Spleen (tissue), 13 donors: ENCODE measurements at places on chromosomes 13 and 19. TPM values are rescaled to one million over a fixed set of nuclear protein-coding genes. Genes with fewer than 3 reads are reported as not detected.

DNA sequence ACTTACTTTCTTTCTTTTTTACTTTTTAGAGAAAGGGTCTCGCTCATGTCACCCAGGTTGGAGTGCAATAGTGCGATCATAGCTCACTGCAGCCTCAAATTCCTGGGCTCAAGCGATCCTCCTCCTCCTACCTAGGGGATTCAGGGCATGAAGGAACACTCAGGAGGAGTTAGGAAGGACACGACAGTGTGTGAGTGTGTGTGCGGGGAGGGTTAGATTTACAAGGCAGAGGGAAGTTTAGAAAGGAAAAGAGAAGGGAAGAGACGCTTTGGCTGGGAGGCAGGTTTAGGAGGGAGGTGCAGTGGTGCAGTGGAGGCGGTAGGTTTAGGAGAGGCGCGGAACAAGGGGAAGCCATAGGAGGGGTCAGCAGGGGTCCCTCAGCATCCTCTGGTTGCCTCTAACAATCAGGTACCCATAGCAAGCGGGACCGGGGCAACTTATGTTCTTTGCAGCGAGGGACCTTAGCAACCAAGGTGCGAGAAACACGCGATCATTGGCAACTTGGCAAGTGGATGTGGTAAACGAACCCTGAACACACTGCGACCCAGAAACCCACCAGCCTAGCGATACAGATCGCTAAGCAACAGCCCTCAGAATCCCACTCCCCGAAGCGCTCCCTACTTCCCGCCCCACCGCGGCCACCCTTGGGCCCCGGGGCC, 501 bp downstream of the SIRT2 start:
- DNase-seq: no peak

- peak; percentile 77 for DNase-seq
Observed at GRCh38 chr19:7520131-7521051, 2.0 kb upstream of the MCOLN1 start.

The CYSLTR2 gene
- 6.3 TPM for total RNA-seq

The CCDC8 gene
- total RNA-seq: 2.6 TPM

The ZNF560 gene
- not detected for total RNA-seq

DNA sequence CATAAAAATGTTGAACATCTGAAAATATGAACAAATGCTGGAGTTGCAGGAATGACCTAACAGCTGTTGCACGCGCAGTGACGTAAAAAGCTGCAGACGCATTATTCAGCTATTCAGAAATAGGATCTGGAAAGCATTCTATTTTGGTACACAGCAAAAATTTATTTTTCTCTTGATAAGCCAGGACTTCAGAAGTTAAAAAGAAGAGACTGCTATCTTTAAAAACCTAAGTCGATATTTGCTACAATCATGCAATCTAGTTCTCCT, 36.9 kb upstream of the STARD13 start:
- no peak for DNase-seq

DNA sequence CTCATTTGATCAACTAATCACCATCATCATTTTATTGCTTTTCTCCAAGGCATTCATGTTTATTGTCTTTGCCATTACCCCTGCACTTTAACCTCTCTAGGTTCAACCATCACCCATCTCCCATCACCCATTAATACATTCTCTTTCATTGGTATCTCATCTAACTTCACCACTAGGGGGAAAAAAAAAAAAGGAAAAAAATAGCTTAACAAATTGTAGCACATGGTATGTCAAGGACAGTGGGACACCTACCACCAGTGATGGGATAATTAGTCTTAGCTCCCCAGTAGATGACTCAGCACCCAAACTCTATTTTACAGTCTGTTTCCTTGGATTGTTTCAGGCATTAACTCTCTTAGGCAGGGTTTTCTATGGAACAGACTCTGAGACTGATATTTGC, 1770.2 kb upstream of the MIR17HG start:
- DNase-seq: no peak

GRCh38 chr13:97445522-97446187, 11.7 kb downstream of the RAP2A start:
- DNase-seq: no peak
